T-helper 1 cell (primary cell): ENCODE measurements at places on chromosomes 3 and 15.

GRCh38 chr15:41839781-41840491, 1.3 kb downstream of the PLA2G4B start:
- no peak for DNase-seq

DNA sequence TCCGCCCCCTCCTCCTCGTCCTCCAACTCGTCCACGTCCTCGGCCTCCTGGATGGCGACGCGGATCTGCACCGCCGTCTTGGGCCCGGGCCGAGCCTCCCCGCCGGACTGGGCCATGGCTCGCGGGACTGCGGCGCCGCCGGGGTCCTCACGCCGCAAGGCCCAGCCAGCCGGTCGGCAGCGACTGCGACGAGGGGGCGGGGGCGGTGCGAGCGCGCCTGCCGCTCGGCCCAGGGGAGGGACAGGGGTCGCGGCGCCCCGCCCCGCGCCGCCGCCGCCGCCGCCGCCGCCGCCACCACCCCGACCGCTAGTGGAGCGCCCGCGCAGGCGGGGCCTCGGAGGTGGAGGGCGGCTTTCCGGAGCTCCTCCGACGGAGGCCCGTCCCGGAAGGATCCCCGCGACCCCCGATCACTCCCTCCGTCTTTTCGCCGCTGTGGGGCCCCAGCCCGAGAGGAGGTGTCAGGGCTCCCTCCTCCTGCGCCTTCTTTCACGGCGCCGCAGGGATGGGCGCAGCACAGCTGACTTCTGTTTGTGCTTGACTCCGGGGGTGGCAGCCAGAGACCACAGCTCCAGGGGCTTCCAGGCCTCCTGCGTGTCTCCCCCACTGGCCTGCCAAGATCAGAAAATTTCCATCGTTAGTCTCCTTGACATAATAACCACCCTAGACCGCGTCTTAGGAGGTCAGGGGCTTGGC, at the start of gene LARP6:
Gene LARP6, minus strand, starts transcription at position 185 of the 693 bp plus-strand sequence. Its CDS starts 69 bp downstream, at position 116.
- peak; percentile 9 for DNase-seq

GRCh38 chr15:54917312-54917711, 279.4 kb downstream of the RSL24D1 start:
- DNase-seq = no peak

- no peak for DNase-seq
Observed at GRCh38 chr3:71831599-71831998, 46.7 kb upstream of the PROK2 start.

DNA sequence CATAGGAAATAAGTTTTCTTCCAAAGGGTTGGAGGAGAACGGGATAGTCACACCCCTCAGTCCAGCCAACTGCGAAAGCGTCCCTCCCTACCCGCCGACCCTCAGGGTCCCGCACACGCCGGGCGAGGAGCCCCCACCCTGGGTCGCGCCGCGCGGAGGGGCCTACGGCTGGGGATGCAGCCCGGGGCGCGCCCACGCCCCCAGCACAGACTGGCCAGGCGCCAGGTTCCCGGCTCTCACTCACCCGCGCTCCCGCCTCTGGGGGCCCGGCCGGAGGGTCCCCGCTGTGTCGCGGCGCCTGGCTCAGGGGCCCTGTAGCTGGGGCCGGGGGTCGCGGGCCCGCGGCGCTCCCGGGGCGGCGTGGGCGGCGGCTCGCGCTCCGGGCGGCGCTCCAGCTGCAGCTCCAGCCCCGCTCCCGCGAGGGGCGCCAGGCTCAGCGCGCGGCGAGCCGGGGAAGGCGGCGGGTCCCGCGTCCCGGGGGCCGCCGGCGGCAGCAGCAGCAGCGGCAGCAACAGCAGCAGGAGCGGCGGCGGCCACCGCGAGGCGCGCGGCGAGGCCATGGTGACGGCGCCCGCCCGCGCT, 375 bp downstream of the HEG1 start:
- DNase-seq = no peak

DNA sequence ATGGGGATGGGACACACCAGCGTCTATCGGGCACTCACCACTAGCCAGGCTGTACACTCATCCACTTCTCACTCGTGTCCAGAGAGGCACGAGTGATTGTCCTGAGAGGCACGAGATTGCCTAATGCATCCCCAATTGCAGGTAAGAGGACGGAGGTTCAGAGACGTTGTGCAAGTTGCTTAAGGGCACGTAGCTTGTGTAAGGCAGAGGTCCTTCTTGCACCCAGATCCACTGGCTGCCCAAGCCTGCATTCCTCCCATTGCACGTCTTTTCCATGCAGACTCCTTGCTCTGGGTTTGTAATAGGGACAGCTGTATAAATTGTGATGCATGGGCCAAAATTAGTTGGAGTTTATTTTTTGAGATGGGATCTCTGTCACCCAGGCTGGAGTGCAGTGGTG, 264.3 kb downstream of the PLCL2 start:
- DNase-seq = no peak

GRCh38 chr3:194166682-194167479, 30.9 kb downstream of the HES1 start:
- no peak for DNase-seq

DNA sequence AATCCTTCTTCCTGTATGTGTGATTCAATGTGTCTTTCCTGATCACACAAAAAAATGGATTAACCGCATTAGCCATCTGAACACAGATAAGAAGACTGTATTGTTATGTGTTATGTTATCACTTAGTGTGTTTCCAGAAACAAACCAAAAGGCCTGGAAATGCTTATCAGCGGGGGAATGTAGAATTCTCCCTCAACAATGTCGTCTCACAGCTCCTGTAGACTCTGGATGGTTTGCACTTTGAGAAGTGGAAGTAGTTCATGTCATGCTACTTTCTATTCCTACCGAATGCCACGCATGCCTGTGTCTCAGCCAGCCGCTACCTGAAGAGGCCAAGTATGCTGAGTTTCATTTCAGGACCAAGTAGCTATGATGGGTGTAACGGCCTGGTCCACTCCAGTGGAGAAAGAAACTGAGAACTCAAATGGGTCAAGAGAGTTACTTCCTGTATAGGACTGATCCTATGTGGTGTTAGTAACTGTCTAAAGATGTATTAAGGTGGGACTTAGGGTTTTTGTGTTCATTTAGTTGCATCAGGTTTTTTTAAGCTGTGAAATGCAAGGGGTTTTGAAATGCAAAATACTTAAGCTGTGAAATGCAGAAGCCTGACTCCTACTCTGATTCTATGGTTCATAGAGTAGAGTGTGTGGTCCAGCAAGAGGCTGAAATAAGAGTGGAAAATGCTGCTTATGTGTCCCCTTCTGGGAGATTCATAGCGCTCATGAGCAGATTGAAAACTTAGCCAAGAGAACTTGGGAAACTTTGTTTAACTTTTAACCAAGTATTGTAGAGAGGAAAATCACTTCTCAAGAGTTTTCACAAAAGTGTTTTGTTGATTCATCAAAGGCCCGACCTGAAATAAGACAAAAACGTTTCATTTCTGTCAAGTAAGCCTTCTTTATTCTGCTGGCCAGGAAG, 118.5 kb upstream of the LMOD3 start:
- DNase-seq = no peak

DNA sequence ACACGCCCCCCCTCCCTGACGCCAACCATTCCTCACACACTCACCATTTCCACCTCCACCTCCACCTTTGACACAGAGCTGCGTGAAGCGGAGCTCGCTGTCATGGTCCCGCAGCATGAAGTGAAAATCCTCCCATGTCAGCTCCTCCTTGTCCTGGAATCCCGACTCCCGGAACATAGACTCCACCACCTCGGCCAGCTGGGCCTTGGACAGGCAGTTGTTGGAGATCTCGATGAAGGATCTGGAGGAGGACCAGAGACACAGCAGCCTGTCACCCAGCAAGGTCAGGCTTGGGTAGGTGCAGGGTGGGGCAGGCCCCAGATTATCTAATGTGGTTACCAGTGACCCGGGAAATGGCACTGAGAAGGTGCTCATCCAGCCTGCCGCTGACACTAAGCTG, 12.2 kb downstream of the DUOX2 start:
- no peak for DNase-seq

DNA sequence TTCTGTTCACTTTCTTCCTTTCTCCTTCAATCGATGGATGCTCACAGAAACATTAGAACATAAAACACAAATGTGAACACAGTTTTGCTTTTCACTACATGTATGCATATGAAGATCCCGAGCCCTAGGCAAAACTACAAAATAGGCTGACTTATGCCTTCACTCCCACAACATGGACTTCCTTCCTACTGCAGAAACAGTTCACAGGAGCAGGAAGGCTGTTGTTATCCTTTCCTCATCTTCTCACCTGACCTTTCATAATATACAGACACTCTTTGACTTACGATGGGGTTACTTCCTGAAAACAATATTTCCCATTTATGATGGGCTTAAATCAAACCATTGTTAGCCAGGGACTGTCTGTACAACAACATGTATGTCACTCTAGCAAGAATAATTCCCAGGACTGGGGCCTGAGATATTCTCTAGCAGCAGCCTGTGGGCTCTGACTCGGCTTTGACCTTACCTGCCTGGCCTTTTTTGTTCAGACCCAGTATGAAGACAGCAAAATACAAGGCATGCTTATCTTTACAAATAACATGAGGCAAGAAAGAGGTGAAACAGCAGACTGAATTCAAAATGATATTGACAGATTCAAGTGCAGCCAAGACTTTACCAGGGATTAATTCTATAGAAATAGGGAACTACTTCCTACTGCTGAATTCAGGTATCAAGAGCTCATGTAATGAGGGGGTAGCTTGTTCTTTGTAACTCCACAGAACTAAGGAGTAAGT, 51.8 kb upstream of the PLXND1 start:
- DNase-seq = no peak

- no peak for DNase-seq
Observed at GRCh38 chr3:161212171-161212771, 8.8 kb upstream of the NMD3 start.

DNA sequence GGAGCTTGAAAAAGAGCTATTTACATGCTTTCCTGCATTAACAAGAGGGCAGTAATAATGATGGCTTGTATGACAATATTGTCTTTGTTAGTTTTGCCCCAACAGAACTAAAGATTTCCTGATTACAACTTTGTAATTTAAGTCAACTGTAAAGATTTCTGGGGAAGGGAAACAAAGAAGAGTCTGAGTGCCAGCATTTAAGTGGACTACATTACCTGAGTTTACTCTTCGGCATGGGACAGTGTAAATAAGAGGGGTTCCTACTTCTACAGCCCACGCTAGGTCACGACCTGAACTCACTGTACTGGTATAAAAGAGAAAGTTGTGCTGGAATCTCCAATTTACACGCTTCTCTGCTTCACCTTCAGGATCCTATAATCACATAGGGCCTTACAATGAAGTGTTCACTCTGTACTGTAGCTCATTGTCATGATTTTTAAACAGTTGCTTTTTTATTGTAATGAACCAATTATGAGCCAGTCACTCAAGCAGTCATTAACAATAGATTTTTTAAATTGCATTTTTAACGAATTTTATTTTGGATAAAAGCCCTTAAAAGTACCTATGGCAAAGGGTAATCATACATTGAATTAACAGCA, 39.6 kb downstream of the DPH6 start:
- DNase-seq = no peak

- no peak for DNase-seq
Observed at GRCh38 chr3:96863129-96863740, 48.8 kb downstream of the EPHA6 start.

DNA sequence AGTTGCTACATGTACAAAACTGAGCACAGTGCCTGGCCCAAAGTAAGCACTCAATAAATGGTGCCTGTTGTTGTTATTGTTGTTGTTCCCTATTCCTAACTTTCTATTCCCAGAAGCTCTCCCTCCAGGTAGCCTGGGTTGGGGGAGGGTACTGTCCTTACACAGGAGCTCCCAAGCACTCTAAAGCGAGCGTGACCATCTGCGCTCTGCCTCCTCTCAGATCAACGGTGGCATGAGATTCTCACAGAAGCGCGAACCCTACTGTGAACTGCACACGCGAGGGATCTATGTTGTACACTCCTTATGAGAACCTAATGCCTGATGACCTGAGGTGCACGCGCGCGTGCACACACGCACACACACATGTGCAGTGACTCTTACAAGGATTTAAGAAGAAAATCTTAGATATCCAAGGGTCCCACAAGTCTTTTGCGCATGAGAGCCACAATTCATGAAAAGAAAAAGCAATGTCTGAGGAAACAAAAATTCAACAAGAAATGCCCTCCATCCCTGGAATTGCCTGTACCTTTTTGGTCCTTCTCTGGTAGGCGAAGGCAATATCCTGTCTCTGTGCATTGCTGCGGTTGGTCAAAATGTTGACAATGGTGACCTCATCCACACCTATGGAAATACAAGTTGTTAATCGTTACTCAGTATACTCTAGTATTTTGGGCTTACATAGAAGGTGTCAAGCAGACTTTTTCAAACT, 33.7 kb downstream of the ANXA2 start:
- DNase-seq = no peak

DNA sequence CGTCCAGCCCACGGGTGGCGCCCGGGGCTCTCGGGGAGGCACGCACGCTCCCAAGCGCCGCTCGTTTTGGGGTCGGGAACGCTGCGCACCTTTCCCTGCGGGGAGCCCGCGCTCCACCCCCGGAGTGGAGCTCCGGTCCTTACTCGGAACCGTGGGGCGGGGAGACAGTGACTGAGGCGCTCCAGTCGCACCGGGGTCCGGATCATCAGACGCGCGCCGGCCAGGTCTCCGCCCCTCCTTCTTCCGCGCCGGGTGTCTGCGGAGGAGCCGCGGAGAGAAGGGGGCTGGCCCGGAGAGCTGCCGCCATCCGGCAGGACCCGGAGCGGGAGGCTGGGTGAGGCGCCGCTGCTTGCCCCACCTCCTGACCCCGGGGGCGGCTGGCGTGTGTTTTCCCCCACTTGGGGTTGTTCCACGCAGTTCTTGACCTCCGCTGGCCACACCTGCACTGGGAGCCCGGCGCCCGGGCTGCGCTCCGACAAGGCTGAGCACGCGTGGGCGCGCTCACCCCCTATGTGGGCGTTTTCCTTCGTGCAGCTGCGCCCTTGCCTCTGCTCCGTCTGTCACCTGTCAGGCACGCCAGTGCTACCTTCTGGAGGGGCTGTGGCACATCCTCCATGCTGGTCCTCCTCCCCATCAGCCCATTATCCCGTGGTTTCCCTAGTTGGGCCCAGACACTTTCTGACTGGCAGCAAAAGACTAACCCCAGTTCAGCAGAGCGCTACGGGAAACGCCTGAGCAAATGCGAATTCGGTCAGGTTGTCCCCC, at the start of gene MCF2L2:
Gene MCF2L2, minus strand, starts transcription at position 173 of the 765 bp plus-strand sequence. CDS start 642 bp downstream, outside the sequence.
- peak; percentile 82 for DNase-seq

DNA sequence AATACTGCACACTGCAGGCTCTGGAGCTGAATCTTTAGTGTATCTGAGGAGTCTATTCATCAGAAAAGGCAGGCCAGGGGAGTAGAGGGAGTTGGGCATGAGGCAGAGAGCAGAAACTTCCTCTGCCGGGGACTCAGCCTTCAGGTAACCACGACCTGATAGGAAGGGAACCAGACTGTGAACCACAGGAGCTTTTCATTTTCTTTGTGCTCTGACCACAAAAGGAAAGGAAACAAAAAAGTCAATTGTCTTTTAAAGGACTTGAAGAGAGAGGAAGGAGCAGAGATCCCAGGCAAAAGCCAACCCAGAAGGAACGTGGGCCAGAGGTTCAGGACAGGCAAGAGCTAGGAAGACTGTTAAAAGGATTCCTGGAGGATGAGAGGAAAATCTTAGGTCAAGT, 573.3 kb downstream of the EPHB1 start:
- DNase-seq = no peak

DNA sequence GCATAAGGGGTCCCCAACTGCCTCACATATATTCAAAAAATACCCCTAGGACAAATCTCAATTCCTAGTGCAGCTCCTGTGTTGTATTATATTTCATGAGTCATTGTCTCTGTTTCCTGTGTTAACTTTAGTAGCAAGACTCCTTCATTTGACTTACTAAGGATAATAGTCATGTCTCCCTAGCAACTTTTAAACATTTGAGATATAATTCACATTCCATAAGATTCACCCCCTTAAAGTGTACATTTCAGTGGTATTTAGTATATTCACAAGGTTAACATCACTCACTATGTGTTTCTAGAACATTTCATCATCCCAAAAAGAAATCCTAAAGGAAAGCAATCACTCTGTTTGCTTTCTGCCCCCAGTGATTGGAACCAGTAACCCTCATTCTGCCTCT, 121.3 kb upstream of the WNT7A start:
- no peak for DNase-seq
